ENCODE measurements at places on chromosomes 13 and 19.
A peak's percentile ranks its signal among the peaks of the same experiment; 100 is the strongest.

DNA sequence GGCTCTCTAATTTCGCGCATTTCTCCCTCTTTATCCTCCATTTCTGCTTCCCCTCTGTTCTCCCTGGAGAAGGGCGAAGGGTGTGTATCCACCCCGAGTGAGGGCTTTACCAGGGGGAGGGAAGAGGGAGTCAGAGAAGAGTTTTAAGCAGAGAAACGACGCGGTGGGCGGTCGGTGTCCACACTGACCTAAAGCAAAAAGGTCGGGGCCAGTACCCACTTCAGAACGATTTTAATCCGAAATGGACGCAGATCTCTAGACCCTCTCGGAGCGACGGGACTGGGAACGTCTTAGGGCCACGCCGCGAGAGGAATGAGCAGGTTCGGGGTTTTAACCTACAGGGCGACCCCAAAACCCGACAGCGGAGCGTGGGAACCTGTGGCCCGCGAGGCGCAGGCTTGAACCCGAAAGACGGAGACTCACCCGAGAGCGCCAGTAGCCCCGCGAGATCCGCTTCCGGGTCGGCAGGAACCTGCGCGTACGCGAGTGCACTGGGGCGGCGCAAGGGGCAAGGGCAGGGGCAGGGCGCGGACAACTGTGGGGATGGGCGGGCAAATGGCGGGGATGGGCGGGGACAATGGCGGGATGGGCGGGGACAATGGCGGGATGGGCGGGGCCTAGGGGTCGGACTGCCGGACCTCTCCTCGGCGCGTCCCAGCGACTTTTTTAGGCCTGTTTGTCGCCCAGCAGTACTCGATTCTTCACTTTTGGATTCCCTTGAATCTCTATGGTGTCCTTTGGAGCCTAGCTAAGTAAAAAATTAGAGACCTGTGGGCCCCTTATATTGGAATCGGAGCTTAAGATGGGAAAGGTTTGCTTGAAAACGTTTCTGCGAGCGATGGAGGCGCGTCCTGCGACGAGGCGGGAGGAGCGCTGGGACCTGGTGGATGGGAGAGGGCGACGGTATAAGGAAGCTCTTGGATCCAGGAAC, at the start of gene ZNF677:
ZNF677 (minus strand) TSS at position 463 of the 931 bp plus-strand sequence. CDS start 3,323 bp downstream, outside the sequence.
- DNase-seq, result peak; percentile 98

DNA sequence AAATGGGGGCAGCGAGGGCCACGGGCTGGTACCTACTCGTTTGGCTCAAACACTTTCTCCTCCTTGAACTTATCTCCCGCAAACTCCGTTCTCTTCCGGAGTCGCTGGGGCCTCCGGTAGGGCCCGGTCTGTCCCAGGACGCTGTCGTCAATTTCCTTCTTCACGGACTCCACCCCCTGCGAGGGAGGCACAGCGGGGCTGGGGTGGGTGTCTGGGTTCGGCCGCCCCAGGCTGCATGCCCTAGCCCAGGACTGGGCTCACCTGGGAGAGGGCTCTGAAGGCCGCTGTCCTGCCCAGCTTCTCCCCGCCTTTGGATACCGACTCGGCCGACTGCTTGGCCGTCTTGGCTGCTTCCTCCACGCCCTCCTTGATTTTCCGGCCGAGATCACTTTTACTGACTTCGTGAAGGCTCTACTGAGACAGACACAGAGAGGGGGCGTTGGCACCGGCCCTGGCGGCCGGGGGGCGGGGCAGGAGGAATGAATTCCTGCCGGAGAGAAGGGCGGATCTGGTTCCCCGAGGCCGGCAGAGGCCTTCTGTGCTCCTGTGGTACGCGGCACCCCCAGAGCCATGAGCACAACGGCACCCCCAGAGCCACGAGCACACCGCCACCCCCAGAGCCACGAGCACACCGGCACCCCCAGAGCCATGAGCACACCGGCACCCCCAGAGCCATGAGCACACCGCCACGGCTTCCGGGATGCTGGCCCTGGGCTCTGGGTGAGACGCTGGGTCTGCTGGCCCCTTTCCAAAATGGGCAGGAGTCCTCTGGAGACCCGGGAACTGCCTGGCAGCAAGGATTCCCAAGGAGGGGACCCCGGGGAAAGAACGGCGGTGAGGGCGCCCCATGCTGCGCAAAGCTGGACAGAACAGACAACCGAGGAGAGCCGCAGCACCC, 8.1 kb upstream of the CTXN1 start:
- no peak for DNase-seq

GRCh38 chr19:45090034-45090433, 2.9 kb upstream of the PPP1R37 start:
- DNase-seq, result no peak

DNA sequence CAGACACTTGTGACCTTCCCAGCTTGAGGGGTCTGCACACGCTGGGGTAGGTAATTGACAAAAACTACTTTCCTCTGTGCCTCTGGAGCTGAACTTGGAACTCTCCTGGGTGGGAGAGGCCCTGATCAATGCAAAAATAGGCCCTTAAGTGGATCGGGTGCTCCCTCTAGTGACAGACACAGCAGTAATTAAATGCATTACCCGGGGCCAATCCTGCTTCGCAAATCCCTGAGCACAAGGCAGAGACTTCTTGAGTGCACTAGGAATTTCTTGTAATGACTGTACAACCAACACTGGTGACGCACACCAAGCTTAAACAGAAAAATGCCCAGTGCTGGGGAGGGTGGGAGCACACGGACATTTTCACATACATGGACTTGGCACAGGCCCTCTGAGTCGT, 10.6 kb upstream of the UBE2S start:
- DNase-seq, result peak; percentile 88

DNA sequence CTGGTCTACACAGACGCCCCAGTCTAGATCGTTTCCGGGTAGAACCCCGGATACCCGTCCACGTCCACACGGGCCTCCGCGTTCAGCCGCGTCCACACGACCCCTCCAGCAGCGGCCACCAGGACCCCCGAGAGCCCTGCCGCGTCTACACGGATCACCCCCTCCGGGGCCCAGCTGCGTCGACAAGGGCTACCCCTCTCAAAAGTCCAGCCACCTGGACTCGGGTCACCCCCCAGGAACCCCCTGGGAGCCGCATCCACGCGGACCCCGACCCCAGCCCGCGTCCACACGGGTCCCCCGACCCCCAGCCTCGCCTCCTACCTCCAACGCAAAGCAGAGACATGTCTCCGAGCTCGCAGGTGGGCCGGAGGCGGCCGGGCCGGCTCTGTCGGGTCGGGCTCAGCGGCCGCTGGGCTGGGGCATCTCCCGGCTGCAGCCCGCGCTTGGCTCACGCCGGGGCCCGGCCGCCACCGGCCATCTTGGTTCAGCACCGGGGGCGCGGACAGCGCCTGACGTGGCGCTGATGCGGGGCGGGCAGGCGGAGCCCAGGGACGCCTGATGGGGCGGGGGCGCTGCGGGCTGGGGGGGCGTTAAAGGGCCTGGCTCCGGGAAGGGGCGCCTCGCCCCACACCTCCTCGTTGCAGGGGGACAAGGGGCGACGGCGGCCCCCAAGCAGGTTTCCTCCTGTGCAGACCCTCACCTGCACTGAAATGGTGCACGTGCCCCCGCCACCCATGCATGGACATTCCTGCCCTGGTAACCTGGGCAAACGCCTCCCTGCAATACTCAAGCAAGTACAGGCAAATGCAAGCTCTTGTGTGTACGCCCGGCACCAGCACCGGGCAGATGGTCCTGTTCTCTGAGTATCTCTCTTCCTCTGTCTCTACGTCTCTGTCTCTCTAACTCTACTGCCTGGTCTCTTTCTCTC, at the start of gene UNC13A:
UNC13A (minus strand) TSS at position 498 of the 928 bp plus-strand sequence; CDS start at position 343, 155 bp downstream.
- DNase-seq, result peak; percentile 87

DNA sequence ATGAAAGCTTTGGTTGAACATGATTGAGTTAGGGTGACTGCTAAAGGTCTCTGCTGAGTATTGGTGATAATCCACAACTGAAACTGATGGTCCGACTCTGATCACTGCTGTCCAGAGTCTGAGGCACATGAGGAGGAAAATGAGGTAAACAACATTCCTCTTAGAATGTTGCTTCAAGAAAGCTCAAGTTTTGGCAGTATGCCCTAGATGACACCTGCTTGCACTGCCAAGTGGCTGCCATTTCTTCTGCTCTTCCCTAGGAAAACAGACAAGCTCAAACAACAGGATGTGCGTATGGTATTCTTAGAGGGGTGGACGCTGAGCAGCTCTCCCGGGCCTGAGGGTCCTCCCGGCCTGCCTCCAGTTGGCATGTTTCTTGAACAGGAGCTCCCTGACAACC, 15.2 kb upstream of the MTIF3 start:
- no peak for DNase-seq

Data from AG20443 (cell line).